ENCODE measurements at places on chromosomes 1 and 21. TPM values are rescaled to one million over a fixed set of nuclear protein-coding genes. Genes with fewer than 3 reads are reported as not detected.

Gene CFHR3
- total RNA-seq = 3.0 TPM

Gene CNTN2
- 9.4 TPM for total RNA-seq

Gene AMIGO1
- total RNA-seq = 10.3 TPM

Gene CELA2B
- not detected for total RNA-seq

Gene CCDC28B
- total RNA-seq = 7.6 TPM

Gene PRXL2B
- total RNA-seq = 18.0 TPM

Gene TSACC
- total RNA-seq = not detected

Gene RAP1GAP
- total RNA-seq = 5.0 TPM

Gene TIMM17A
- total RNA-seq = 31.8 TPM

Gene IVL
- total RNA-seq = not detected

Gene LCE2B
- total RNA-seq = not detected

- DNase-seq = no peak
Measured at GRCh38 chr21:34092262-34092921, 19.0 kb downstream of the MRPS6 start.

DNA sequence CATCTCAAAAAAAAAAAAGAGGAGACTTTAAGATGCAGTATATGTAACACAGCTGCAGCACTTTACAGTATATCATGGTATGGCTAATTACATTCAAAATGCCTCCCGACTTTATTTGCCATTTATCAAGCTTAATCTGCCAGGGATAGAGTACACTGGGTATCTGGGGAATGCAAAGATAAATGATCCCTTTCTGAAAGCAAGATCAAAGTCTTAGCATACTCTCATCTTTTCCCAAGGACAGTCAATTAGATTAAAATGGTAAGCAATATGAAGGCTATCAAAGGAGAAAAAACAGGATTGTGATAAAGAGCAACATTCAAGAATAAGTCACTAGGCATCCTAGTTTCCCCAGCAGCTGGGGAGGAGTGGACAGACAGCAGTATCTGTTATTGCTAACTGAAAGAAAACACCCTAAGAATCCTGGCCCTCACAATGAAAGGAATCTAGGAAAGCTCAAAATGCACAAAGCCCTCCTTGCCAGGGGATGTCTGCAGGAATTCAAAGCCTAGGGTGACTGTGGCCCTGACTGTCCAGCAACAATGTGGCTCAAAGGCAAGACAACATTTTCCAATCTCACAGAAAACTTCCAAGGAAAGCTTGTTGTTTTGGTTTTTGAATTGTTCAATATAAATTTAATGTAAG lies 56.7 kb upstream of the RAP1GAP start:
- DNase-seq = no peak

DNA sequence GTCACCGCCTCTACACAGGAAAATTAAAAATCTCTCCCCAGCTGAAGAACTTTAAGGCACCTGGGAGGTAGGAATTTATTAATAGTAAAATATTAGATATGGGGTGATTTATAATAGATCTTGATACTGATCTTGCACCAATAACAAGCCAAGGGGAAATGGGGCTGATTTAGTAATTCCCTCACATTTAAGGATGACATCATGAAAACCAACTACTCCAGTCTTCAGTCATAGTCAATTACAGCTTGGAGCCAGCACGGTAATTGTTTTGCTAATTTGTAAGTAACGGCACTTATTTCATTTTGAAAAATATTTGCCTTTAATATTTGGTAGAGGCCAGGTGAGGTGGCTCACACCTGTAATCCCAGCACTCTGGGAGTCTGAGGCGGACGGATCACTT lies 92.8 kb downstream of the TGFBR3 start:
- DNase-seq = no peak

GRCh38 chr1:58727364-58727763 lies 27.5 kb upstream of the MYSM1 start:
- DNase-seq = no peak

DNA sequence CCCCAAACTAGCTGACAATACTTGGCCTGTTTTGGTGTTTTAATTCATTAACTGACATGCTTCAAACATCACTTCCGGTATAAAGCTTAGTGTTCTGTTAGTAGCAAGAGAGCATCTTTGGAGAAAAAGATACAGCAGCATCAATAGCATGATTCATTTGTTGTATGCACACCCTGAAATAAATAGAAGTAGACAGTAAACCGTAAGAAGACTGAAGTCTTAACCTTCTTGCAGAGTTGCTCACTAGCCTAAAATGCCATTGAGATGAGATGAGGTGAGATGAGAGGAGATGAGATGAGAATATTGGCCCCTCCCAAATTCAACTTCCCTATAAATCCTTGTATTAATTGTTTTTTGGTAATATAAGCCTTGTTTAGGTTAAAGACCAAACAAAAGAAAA lies 108.8 kb downstream of the TNFSF18 start:
- no peak for DNase-seq

DNA sequence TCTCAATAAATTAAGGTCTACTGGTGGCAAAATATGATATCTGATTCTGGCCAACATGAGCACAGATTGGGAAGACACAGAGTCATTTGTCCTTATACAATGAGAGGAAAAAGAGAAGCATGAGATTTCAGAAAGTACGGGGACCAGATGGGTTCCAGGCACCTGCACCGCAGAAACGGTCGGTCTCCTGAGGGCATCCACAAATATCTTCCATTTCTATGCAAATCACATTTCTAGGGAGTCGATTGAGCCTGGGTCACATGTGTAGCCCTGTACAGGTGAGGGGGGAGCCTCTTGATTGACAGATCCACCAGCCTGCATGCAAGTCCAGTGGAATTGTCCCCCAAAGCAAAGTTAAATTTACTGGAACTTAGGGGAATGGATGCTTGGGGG lies 415.6 kb downstream of the NPHP4 start:
- no peak for DNase-seq

DNA sequence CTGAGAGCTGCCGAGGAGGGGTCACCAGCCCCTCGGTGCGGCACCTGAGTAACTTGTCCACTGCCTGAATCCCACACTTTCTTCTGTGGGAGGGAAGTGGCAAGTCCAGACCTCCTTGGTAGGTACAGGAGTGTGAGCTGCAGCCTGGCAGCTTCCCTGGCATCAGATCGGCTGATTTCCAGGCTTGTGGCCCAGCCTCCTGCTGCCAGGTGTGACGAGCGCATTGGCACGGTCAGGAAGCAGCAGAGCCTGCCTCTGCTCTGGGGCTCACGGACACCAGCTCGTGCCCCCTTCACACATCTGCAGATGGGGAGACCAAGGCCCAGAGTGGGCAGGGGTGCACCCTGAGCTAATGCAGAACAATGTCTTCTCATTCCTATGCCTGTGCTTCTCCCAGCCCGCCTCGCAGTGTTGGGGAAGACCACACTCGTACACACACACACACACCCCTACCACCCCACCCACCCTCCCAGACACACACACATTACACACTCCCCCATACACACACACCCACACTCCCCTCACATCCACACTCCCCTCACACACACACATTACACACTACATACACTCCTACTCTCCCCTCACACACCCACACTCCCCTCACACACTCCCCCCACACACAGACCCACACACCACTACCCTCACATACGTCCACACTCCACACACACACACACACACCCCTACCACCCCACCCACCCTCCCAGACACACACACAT lies 33.1 kb upstream of the SELENON start:
- no peak for DNase-seq

DNA sequence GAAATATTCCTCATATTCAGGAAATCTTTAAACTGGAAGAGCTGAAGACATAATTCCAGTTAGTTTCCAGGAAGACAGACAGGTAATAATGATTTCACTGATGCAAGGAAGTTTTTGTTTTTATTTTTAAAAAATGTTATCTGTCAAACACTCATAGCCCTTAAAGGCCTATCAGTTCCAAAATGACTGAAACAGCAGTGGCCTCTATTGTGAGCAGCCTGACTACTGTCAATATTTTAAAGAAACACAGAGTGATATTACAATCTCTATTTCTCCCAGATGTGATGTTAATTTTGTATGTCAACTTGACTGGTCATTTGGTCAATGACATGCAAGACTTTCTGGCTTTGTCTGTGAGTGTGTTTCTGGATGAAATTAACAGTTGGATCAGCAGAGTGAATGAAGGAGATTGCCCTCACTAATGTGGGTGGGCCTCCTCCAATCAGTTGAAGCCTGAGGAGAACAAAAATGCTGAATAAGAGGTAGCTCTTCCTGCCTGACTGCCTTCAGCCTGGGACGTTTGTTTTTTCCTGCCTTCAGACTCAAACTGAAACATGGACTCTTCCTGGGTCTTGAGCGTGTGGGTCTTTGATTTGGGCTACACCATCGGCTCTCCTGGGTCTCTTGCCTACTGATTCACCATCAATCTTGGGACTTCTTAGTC lies 31.3 kb upstream of the SLC30A10 start:
- DNase-seq = no peak

GRCh38 chr1:935751-936231 lies 12.1 kb downstream of the SAMD11 start:
- DNase-seq = no peak

DNA sequence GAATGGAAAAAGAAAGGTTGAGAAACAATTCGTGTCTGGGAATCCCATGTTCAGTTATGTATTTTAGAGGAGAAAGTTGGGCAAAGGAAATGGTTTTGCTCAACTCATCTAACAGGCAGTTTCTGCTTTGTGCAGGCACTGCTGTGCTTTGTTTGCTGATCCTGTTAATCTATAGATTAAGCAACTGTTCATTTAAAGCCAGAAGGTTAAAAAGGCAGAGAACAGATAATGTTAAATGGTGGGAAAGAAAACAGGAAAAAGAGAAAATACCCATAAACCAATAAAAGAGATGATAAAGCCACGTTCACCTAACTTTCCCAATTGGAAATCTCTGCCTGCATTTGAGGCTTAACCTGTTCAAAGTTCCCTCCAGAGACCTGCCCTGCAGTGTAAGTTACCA lies 70.0 kb downstream of the APP start:
- DNase-seq = no peak

DNA sequence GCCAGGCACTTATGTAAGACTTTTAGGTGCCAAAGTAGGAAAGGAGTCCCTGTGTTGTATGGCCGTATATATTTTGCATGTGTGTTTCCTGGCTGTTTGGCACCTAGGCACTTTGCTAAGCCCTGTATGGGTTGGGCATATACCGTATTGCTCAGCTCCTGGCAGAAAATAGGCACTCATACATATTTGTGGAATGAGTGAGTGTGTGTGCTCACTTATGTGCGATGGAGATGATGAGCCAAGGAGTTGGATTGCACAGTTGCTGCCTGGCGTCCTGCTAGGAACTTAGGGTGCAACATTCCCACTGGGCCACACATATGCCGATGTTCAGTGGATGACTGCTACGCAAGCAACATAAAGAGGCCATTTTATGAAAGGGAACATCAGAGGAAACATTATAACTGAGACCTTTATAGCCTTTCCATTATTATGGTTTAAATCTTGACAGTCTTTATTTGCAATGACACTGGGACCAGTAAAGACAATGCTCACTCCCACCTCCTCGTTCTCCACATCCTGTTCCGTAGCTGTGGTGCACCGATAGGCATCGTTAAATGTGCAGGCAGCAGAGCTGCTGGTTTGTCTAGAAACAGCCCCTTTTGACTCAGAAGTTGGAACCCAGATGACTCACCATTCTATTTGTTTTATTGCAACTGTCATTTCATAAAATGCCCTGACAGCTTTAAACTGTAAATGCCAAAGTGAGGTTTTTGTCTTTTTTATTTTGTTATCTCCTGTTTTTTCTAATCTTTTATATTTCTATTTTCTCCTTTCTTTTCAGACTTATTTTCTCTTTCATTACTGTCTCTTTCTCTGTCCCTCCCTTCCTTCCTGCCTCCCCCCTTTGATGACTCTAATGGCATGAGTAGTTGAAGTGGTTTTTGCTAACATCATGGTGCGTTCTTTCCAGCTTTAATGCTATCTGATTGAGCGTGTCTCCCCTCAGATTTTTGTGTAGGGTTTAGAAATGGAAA lies 36.1 kb downstream of the PEX14 start:
- no peak for DNase-seq

DNA sequence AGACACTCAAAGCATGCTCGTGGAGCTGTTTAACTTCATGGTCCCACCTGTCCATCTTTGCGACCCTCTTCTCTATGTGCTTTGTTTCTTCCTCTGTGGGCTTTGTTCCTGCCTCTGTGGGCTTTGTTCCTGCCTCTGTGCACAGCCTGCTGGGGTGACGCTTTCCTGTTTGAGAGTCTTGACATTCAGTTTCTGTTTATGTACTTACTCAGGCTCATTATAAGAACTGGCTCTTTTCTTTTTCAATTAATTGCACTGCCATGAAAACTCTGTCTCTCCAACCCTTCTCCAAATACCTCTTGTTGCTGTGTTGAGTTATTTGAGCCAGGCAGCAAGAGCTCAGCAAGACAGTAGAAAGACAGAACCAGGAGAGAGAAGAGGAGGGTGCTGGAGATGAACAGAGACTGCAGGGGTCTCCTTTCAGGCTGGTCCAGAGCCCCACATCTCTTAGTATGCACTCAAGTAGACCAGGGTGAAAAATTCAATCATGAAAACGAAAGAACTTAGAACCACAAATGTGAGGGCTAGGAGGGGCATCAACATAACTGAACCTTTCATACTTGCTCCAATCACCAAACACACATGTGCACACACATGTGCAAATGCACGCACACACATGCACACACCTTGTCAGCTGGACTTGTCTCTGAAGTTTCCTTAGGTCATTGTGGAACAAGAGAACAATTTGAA lies 88.3 kb upstream of the SGIP1 start:
- DNase-seq = no peak

GRCh38 chr1:183989078-183989577 lies 48.4 kb downstream of the COLGALT2 start:
- no peak for DNase-seq

DNA sequence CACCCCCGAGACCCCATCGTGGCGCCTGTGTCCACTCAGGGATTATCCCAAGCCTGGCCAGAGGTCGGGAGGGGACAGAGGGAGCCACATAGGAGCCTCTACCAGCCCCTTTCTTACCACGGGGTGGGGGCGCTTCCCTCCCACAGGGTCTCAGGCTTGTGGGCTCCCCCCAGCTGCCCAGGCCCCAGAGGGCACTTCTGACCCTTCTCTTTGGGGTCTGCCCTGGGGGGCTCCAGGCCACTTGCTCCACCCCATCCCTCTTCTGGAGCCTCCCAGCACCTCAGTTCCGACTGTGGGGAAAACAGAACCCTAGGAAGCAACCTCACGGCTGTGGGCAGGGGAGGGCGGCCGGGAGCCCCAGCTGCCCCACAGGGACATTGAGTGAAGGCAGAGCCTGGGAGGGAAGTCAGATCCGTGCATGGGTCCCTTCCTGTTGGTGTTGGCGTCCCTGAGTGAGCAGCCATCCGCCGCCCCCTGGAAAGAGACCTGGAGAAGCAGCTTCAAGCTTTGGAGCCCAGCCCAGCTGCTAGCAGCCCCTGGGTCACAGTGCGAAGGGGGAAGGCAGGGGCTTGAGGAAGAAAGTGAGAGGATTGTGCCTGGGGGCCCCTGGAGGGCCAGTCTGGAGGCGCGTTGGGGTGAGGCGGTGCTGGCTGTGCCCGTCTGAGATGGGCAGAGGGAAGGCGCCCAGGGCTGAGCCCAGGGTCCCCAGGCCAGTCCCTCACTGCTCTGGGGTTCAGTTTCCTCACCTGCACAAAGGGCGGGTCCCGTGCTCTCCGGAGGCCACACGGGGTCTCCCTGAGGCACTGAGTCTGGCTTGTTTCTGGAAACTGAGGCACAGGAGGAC lies 22.1 kb downstream of the RRP1 start:
- DNase-seq = no peak

- DNase-seq = no peak
Measured at GRCh38 chr1:91608876-91609275, 108.2 kb downstream of the CDC7 start.
